NCI-H187 treated with DMSO at 0.1 percent for 48 hours (cell line): ENCODE measurements at places on chromosomes 6 and 20.
A peak's percentile ranks its signal among the peaks of the same experiment; 100 is the strongest.

DNA sequence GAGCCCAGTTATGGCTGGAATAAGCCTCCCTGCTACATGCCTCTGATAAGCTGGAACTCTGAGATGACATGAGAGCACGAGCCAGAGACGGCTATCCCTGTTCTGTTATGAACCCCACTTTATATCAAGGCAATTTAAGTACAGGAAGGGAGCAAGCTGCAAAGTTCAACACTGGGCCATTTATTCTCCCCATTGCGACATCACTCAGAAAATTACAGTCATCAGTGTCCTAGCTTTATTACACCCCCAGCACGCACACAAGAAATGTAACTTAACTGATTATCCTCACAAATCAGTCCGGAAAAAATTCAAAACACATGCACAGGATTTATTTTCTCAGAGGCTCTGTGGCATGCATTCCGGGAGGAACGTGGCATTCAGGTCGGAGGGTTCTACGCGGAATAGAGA lies 125.3 kb upstream of the SLC2A12 start:
- DNase-seq, result no peak

GRCh38 chr20:62156592-62157386 lies 13.2 kb downstream of the SS18L1 start:
- no peak for DNase-seq

DNA sequence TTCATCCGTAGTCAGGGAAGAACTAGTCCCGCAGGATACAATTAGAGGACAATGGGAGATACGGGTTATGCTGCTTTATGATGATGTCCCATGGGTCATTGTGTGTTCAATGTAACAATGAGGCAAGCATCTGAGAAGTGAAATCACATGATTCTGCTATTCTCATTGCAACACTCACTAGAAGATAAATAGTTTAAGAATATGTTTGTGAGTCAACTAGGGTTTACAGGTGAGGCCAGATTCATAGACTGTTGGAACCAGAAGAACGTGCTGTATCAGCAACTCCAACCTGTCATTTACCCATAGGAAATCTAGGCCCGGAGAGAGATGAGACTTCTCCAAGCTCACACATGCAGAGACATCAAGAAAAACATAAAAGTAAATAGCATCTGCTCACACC lies 80.8 kb downstream of the SCML4 start:
- DNase-seq, result no peak

GRCh38 chr6:153074761-153075160 lies 56.3 kb downstream of the RGS17 start:
- no peak for DNase-seq

DNA sequence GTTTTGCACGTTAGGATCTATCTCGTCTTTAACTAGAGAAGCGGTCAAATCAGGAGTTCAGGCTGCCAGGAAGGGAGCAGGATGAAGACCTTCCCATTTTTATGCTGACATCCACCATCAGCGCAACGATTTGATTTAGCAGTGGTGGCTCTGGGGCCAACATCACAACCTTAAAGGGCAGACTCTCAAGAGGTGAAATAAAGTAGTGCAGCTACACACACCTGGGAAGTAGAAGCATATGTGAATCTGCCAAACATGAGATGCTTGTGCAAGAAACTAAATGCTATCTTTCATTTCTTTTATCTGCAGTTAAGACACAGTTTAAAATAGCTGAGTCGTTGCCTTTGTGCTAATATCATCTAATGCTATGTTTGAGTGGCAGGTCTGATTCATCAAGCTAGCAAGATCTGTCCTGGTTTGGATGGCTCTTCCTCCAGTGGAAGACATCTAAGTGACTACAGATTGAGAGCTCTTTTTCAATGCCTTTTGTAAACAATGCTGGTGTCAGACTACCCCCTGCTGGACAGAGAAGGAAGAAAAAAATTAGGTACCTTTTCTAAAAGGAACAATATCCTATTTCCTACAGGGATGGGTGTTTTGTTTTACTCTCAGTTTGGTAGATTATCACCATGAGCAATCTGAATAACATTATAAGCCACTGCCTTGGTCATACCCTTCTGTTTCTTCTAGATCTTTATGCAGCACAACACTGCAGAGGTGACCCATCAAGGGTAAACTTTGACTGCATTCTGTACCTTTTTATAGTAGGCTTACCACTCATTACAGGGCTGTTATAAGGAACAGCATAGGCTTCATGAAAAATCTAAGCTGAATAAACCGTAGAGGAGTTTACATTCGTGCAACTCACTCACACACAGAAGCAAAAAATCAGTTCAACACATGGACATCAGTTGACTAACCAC lies 171.6 kb upstream of the FBXL4 start:
- peak; percentile 56 for DNase-seq

DNA sequence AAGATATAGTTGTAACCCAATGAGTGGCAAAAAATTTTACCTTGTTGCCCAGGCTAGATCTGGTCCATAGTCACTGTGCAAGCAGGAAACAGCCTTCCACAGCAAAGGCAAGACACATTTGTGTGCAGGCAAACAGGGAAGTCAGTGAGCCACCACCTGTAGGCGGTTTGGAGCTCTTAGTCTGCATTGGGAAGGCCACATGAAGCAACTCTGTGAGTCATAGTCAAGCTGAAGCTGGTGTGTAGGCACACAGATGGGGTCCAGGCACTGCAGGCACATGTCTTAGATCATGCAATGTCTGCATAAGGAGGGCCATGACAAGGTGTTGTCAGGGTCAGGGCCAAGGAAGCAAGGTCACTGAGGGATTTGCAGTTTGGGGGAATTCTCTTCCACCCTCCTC lies 543.2 kb upstream of the EPHA7 start:
- DNase-seq, result no peak

DNA sequence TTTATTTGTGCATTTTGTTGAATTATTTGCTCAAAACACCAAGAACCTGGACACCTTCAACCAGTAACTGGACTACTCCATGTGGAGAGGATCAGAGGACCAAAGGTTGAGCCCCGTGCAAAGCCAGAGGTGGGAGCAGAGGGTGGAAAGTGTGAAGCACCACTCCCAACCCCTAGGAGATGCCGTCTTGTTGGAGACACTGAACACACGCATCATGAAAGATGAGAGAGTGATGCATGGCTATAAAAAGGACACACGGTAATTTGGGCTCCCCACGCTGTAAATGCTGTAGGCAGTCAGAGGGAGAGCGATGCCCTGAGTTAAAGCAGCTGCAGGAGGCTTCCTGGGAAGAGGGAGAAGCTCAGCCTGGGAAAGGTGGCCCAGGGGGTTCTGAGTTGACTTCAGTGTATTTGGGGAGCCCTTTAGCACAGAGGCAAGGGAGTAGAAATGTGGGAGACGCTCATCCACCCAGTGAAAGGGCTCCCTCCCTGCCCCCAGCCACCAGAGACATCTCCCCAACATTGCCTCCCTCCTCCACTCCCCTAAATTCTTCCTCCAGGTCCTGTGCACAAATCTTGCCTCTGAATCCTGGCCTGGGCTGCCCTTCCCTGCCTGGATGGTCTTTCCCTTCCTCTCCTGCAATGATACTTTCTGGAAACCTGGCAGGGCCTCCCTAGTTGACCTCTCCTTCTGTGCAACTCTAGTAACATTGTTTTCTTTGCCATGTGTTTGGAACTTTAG lies 55.8 kb upstream of the IYD start:
- no peak for DNase-seq

GRCh38 chr6:55175078-55176049 lies 1.0 kb downstream of the HCRTR2 start:
- DNase-seq, result peak; percentile 14

GRCh38 chr6:12976366-12976765 lies 259.8 kb downstream of the PHACTR1 start:
- DNase-seq, result no peak

DNA sequence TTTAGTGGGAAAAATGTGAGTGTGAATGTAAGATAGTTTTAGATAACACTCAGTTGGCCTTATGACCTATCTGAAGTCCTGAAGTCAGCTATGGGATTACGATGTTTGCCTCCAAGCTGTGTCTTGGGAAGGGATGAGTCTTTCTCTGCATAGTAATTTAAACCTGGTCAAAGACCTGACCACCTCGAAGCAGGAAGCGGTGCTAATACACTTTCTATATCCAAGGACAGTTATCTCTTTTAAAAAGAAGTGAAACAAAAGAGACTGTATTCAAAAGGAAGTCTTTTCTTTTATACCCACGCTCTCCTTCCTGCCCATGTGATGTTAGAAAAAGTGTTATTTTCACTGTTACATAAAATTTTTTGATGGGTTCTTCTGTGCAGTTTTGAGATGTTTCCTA lies 94.9 kb downstream of the JARID2 start:
- DNase-seq, result no peak

DNA sequence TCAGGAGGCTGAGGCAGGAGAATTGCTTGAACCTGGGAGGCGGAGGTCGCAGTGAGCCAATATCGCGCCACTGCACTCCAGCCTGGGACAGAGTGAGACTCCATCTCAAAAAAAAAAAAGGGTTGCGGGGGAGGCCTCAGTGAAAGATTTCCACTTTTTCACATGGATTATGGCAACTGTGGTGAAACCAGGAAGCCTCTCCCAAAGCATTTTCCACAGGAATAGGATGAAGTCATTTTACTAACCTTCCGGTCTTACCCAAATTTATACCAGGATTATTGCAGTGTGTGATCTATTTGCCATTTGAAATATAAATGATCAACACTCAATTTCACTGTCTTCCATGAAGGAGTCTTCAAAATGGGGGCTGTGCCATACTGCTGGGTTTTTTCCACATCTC lies 93.6 kb upstream of the FAM8A1 start:
- DNase-seq, result no peak

GRCh38 chr6:134984821-134985220 lies 34.9 kb upstream of the ALDH8A1 start:
- no peak for DNase-seq

DNA sequence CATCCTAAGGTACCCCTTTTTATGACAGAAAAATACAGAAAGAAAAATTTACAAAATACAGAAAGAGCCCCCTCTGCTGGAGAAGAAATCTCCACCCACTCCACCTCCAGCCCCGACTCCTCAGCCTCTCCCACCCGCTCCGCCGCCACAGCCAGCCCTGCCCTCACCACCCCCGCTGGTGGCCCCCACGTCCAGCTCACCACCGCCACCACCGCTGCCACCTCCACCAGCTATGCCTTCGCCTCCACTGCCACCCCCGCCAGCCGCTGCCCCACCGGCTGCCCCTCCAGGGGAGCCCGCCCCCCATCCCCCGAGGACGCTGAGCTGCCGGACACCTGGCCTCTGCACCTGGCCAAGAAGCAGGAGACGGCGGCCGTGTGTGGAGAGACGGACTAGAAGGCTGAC lies 17.7 kb downstream of the WFDC2 start:
- DNase-seq, result no peak

DNA sequence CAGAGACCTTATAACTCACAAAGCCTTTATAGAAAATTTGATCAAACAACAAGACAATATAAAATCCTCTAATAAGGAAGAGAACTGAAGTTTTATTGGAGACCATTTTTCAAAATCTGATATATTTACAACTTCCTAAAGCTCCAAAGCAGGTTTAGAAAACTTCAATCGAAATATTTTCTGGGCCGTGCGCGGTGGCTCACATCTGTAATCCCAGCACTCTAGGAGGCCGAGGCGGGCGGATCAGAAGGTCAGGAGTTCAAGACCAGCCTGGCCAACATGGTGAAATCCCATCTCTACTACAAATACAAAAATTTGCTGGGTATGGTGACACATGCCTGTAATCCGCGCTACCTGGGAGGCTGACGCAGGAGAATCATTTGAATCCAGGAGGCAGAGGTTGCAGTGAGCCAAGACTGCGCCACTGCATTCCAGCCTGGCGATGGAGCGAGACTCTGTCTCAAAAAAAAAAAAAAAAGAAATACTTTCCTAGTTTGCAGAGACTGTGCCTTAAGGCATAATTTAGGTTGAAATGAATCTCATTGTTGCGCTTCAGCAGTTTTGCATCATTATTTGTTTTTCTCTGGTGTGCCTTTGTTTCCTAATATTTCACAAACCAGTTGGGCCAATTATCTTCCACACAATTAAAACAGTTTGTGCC lies 60.6 kb upstream of the ASIP start:
- DNase-seq, result no peak

DNA sequence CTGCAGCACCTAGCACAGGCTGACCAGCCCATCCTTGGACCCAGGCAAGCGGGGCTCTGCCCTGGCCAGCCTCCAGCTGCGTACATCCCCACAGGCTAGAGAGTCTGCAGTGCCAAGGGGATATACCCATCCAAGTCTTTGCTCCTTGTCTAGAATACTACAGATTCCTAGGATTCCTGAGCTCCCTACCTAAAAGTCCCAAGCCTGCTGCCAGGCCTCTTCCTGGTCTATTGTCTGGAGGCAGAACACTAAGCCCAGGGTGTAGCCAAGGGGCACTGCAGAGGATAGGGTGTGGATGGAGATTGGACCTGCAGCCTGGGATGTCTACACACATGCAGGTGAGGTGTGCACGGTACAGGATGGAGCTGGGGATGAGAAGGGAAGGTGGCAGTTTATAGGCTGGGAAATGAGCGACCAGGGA lies 90.0 kb upstream of the SIRPA start:
- DNase-seq, result no peak

DNA sequence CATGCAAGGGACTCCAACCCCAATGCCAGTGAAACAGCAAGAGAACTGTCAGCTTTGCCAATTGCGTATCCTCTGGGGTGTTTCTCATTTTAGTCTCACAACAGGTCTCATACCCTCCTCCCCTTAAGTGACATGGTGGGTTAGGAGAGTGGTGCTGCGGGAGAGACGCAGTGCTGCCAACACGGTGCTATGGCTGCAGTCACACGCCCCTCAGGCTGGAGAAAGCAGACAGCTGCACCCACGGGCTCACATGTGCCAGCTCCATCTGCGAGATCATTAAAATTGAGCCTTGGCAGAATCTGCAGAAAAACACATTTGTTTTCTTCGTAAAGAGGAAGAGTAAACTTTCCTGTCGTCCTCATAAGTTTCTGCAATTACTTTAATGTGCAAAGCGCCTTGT lies 114.7 kb downstream of the ANKRD60 start:
- no peak for DNase-seq

DNA sequence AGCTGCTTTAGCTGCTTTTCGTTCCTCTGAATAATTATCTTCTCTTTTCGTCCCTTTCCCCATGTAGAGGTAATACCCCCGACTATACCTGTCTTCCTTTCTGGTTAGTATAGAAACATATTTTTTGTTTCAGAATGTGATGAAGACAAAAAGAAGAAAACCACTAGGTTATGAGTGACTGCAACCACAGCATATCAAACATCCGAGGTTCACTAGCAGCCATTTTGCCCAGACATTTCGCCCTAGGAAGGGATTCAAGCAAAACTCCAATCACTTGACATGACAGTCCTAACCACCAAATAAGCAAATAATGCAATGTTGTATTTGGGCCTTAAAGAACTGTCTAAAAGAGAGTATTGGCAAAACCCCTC lies 9.4 kb downstream of the SNX5 start:
- DNase-seq, result no peak

GRCh38 chr20:40741507-40742106 lies 52.6 kb upstream of the MAFB start:
- DNase-seq, result peak; percentile 2

GRCh38 chr6:2507016-2507415 lies 243.7 kb downstream of the MYLK4 start:
- no peak for DNase-seq

DNA sequence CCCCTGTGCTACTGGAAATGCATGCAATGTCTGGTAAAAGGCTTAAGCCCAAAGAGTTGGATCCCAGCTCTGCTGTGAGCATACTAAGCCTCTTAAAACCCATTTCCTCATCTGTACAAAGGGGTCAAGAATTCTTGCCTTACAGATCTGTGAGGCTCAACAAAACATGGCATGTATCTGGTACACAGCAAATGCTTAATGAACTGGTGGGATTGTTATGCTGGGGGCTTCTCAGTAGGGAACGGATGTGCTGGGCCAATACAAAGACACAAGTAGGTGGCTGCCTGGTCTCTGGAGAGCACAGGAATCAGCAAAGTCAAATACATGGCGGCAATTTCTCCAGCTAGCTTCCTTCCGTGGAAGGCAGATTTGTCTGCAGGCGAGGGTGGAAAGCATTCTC lies 62.3 kb downstream of the LAMP5 start:
- DNase-seq, result no peak
